ENCODE measurements at places on chromosomes 1 and 21.
A peak's percentile ranks its signal among the peaks of the same experiment; 100 is the strongest.

DNA sequence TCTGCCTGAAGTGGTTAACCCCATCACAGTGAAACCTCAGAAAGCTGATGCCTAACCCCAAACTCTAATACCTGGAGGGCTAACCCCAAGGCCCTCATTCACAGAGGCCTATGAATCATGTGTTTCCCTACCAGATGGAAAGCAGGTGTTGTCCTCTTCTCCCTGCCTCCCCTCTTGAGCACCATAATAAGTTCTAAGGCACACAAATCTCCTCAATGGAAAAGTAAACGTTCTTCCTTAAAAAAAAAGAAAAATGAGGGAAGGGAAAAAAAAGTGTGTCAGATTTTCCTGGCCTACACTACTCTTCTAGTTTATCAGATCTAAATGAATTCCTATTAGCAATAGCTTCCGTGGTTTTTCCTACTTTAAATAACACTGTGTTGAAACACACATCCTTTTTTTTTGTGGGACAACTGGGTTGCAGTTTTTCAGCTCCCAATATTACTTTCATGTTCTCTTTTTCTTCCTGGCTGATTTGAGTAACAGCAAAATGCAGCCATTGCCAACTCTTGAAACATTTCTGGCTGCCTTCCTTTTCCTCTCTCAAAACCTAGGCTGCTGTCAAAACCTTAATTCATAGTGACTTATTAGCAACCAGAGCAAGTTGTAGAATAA, 43.2 kb downstream of the SLC44A3 start:
- peak; percentile 87 for DNase-seq

DNA sequence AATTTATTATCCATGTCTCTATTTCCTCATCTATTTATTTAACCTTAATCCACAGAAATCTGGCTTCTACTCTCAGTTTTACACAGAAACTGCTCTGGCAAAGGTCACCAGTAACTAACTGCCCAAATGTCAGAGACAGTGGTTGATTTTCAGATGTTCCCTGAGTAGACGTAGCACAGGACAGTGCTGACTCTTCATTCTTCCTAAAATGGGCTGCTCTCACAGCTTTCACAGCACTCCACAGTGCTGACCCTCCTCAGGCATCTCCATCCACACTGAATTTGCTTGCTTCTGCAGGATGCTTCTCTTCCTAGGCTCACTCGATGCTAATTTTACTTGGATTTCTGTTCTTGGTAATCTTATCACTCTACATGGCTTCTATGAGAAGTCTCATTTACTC, 508.2 kb upstream of the ZRANB2 start:
- DNase-seq: no peak

DNA sequence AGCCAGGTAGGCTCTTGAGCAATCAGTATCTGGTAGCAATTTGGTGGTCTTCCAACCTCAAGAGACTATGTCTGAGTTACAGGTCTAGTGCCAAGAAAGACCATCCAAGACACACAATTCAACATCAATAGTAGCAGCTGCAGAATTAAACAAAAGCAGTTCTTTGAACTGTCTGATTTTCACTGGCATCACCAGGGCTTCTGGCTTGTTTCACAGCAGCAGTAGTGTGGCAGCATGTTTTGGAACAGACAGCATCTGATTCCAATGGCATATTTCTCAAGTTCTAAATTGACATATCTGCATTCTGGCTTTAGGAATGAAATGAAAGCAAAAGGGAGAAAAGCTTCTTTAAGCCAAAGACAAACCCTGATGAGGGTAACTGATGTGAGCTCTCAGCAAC, 334.7 kb upstream of the PRMT6 start:
- DNase-seq: no peak

DNA sequence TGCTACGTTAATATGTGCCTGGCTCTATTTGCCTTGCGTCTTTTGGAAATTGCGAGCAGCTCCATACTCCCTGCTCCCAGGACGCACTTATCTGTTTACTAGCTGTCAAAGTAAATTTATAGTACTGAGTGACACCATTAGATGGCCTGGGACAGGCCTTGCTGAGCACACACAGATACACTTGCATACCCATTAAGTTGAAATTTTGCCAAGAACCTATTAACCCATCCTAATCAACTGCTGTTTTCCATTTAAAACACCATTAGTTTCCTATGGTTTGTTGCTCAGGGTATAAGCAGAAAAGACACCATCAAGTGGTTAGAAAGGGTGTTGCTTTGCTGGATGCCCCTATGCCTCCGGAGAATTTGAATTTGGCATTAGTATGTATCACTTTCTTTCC, 187.3 kb downstream of the SLC44A5 start:
- DNase-seq: no peak

DNA sequence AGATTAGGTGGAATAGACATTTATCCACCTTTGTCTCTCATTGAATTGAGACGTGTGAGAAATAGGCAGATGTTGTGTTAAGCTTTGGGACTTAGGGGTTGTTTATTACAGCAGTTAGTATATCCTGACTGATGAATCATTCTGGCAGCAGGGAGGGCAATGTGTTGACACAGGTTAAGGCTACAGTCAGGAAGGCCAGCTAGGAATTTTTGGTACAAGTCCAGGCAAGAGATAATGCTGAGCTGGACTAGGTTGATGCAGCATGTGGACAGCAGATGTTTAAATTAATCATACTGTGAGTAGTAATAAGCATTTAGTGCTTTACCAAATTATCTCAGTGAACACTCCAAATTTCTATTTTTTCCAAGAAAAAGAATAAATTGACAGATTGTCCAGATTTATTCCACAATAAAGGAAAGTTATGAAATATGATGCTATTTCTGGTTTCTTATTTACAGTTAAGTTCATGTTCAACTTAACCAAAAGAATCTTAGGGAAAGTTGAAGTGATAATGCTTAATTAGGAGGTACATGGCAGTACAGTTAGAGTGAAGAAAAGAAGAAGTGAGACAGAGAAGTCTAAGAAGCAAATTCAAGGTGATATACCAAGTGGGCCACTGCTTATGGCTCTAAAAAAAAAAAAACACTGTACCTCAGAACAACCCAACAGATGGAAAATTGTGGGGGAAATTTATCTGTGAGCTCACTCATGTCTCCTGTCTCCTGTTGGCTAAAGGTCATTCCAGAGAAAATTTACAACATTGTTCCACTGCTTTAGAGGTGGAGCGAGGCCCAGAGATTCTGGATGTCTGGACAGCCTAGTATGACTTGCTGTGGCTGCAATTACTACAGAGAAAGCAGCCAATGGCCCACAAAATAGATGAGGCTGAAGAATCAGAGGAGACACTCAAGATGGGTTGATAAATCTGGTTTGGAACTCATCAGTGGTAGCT, 102.7 kb upstream of the C21orf91 start:
- peak; percentile 58 for DNase-seq

DNA sequence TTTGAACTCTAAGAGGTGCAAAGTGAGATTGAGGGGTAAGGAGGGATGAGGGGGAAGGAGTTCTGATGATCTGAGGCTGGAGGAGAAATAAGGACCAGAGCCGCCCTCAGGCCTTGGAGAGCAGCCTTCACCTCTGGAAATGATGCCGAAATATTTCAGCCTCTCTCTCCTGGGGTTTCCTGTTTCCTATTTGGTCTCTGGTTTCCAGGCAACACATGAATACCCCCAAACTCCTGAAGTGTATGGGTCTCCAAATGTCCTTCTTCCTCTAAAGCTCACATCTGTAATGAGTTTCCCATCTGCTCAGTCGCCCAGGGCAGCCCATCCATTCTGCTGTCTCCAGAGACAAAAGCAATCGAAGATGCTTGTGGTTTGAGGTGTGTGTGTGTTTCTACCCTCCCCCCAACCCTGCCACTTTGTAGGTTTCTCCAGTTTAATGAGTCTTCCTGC, 52.0 kb upstream of the FAM20B start:
- DNase-seq: no peak

DNA sequence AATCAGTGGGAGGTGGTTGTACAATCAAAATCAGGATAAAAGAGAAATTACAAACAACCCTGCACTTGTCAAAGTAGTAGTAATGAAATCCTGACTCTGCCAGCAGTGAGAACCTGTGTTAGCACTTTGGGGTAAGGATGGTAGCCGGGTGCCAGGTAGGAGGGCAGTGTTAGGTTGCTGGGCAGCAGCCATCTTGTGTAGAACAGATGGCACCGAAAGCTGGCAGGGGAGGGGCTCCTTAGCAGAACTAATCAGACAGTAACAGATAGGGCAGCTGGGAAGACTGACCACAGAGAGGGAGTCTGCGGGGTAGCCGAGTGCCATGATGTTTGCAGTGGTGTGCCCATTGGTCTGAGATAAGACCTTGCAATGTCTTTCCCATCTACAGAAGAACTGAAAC, 137.3 kb downstream of the SDCCAG8 start:
- no peak for DNase-seq

GRCh38 chr21:15023776-15024175, 41.0 kb downstream of the NRIP1 start:
- peak; percentile 62 for DNase-seq

GRCh38 chr1:50492142-50492541, 68.9 kb upstream of the DMRTA2 start:
- DNase-seq: no peak

- peak; percentile 44 for DNase-seq
Observed at GRCh38 chr1:156438278-156438987, 62.1 kb downstream of the MEF2D start.
